ENCODE measurements at places on chromosomes 16 and 17.

DNA sequence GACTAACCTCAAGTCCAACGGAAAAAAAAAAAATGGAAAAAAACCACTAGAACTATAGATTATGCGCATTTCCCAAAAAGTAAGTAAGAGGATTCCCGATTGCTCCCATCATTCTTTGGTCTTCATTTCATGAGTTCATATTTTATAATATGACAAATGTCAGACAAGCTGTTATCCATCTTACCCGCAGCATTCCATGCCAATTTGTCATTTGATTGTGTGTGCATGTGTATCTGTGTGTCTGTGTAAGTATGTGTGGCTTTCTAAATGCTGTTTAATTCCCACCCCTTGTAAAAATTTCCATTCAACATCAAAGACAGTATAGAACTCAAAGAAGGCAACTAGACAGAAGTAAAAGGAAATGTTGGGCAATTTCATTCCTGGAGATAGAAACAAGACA, 434.1 kb downstream of the CDH11 start:
- no peak for DNase-seq

DNA sequence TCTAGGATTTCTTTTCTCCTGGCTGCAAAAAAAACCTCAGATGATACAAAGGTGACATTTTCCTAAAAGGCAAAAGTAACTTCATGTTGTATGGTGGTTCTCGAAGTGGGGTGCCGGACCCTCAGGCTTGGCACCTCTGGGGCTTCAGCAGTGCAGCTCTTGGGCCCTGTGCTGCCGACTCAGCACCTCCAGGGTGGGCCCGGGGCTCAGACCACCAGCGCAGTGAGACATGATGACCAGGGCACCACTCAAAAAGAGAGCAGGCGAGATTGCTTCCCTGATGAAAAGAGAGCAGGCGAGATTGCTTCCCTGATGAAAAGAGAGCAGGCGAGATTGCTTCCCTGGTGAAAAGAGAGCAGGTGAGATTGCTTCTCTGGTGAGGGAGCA, 98.7 kb upstream of the ZNF750 start:
- DNase-seq: no peak

GRCh38 chr17:42414704-42415409, 8.2 kb downstream of the CAVIN1 start:
- peak; percentile 62 for DNase-seq

- DNase-seq: no peak
Measured at GRCh38 chr17:31580706-31581490, 189.4 kb downstream of the RAB11FIP4 start.

GRCh38 chr16:1584926-1585484, 26.9 kb downstream of the IFT140 start:
- no peak for DNase-seq

- no peak for DNase-seq
Measured at GRCh38 chr16:48817032-48817431, 207.1 kb upstream of the N4BP1 start.

- no peak for DNase-seq
Measured at GRCh38 chr16:10688291-10688690, 6.4 kb downstream of the TEKT5 start.

DNA sequence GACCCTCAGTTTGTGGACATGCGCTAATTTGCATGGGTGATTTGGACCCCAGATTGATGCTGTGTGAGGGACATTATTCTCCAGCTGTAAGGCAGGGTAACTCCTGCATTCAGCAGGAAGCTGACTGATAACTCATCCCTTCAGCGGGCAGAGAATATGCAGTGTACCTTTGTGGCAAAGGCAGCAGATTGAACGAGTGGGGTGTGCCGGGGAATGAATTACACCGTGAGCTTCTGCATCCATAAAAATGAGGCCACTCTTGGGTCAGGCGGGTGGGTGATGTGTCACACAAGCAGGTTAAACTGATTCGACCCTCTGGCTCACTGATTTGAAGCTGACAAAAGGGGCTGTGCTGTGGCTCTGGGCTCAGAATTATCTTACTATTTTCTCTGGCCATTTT, 128.9 kb upstream of the PMFBP1 start:
- DNase-seq: no peak

DNA sequence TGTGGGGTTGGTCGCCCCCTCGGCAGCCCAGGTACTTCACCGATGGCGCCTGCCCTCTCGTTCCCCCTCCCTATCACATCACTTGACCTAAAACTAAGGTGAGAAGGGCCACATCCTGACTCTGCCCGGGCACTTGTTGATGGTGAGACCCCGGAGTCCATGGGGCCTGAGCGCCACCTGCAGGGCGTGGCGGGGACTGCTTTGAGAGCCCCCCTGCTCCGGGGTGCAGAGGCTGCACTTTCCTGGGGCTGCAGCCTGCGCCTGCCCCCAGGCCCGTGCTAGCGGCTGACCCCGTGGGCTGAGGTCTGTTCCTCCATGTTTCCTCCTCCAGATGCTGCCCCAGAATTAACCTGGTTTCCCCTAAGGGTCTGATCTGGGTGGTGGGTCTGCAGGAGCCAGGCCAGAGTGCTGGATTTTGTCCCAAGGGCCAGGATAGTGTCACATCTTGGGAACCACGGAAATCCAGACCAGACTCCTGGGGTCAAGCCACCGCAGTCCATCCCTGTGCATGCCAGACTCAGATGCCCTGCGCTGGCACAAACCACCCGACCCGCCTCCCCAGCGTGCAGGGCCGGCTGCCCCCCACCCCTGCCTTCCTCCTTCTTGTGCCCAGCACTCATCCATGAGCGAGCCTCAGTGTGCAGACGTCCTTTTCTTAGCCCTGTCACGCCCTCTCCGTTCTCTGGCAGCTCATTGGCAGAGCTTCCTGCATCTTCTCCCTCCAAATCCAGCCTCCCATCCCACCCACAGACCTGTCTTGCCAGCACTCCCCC, 2.7 kb downstream of the NDUFAF8 start:
- peak; percentile 55 for DNase-seq

DNA sequence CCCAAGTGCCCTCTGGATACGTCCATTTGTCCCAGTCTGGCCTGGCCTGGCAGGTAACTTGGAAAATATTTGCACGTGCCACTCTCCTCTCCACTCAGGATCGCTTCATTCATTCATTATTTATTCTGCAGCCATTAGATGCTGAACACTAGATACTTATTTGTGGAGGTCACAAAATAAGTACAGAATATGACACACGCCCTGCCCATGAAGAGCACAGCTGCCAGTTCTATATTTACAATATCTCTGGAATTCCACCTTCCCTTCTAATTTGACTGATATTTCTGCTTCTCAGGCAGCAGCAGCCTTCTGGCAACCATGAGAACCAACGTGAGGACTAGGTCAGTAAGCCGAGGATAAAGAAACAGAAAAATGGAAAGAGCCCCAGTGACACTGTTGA, 20.9 kb downstream of the TRIM16 start:
- no peak for DNase-seq
